ENCODE measurements at places on chromosomes 1 and 21.

DNA sequence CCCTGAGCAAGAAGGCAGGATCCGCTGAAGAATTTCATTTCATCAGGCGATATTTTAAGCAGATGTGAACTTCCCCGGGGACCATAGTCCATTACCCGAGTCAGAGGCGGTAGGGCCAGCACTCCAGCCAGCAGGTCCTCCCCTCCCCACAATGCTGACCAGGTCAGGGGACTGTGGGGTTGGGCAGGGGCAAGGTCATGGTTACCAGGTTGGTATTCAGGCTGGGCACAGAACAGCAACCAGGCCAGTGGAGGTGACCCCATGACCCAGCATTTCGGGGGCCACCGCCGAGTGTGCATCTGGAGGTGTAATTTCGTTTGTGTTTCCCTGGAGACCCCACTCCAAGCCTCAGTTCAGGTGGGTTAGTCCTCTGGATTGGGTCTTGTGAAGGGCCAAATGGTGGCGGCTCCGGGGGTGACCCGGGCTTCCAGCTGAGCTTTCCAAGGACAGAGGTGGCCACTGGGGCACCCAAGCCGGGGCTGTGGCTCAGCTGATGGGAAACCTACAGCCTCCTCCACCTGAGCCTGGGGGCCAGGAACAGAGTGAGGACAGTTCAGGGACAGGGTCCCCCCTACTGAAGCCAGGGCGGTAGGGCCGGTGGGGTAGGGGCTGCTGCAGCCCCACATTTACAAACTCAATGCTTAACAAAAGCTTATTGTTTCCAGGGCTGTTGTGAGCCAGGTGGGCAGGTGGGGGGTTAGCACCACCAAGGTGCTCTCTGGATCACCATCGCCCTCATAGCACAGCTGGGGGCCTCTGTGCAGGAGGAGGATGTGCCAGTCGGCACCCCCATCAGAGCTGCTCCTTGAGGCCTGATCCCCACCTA, 2.8 kb downstream of the PRDM16 start:
- H3K4me3 ChIP-seq: no peak overlapping the region
- H3K4me1 ChIP-seq: no peaks in the 10 kb centered on the region

DNA sequence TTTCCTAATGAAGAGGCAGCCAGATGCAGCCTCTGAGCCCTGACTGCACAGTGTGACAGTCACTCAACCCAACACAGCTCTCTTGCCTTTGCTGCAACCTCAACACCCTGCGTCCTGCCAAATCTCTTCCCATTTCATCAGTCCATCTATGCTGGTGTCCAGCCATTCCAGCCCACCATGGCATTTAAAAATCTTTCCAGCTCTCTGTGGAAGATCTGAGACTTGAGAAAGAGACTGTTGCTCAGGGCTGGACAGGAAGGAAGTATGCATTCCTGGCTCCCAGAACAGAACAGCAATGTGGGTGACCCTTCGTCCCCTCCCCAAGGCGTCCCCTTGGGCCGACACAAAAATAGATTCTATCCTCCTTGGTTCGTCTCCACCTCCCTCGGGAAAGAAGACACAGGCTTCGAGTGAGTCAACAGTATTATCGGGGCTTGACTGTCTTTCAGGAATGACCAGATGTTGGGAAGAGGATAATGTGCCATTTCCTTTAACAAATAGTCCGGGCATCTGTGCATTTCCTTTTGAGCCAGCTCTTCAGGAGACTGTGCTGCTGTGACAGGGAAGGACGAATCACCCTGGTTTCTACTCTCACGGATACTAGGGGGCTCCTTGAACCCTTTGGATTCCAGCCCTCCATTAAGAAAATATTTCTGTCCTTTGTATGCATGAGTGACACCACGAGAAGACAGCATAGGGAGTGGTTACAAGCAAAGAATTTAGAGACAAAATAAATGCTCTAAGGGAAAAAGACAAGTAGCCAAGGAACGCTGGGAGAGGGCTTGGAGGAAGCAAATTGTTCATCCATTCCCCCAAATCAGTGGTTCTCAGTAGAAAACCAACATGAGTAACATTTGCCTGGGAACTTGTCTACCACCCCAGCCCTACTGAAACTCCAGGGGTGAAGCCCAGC, 111.4 kb upstream of the CDC42BPA start:
- H3K27me3 ChIP-seq: no peaks in the 10 kb centered on the region
- no peaks in the 10 kb centered on the region for H3K4me1 ChIP-seq
- H3K27ac ChIP-seq: no peak overlapping the region
- H3K4me3 ChIP-seq: no peak overlapping the region
- no peaks in the 10 kb centered on the region for H3K36me3 ChIP-seq
- DNase-seq: no peak

GRCh38 chr1:78090472-78091133, 44.8 kb downstream of the GIPC2 start:
- H3K36me3 ChIP-seq: peaks cover 2% of the 10 kb centered on the region
- no peak overlapping the region for H3K4me3 ChIP-seq
- DNase-seq: no peak
- no peak overlapping the region for H3K27ac ChIP-seq
- H3K27me3 ChIP-seq: peaks cover 4% of the 10 kb centered on the region

DNA sequence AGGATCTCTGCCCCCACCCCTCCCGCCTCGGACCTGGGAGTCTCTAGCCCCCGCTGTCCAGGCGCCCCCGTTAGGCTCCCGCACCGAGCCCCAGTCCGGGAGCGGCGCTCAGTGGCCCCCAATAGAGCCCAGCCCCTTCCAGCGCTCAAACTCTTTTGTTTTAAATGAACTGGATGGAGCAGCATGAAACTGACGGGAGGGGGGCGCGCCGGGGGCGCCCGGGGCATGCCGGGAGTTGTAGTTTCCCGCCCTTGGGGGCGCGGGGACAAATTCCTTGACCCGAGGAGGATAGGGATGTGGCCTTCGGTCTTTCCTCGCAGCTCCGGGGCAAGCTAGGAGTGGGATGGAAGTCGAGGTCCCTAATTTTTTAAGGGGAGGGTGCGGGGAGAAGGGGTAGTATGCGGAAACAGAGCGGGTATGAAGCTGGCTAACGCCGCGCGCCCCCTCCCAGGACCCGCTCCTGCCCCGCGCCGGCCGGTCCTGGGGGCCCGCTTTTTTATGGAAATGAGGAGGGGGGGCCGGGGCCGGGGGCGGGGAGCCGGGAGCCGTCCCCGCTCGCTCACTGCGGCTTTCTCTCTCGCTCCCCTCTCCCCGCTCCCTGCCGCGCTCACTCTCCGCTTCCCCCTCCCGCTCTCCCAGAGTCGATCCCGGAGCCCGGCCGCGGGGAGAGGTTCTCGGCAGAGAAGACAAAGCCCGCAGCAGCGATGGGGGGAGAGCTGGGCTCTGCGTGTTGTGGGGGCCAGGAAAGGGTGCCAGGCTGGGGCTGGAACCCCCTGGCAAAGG, at the start of gene MEX3A:
Gene MEX3A (minus strand): TSS at position 157 of the 783 bp plus-strand sequence. CDS start 467 bp downstream, outside the sequence.
- DNase-seq: peak; percentile 63
- H3K27me3 ChIP-seq: peaks cover 69% of the 10 kb centered on the region
- H3K4me3 ChIP-seq: peak within 1 kb of the TSS; percentile 82
- H3K4me1 ChIP-seq: peaks cover 2% of the 10 kb centered on the region

GRCh38 chr1:207941665-207942064, 30.7 kb upstream of the CD34 start:
- H3K4me3 ChIP-seq: no peak overlapping the region
- no peaks in the 10 kb centered on the region for H3K36me3 ChIP-seq
- H3K4me1 ChIP-seq: no peaks in the 10 kb centered on the region
- H3K27me3 ChIP-seq: peaks cover 51% of the 10 kb centered on the region
- DNase-seq: no peak

DNA sequence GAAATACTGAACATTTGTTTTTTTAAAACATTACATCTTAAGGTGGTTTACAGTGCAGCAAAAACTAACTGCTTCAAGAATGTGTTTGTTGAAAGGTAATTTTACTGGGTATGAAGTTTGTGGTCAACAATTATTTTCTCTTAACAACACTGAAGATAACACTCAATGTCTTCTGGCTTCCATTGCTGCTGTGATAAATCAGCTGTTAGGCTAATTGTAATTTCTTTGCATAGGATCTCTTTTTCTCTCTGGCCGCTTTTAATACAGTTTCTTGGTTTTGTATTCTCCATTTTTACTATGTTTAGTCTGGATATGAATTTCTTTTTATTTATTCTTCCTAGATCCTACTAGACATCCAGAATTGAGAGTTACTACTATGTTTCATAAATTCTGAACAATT, 44.9 kb downstream of the DOCK7 start:
- no peak overlapping the region for H3K4me3 ChIP-seq
- H3K27ac ChIP-seq: no peak overlapping the region
- H3K36me3 ChIP-seq: no peaks in the 10 kb centered on the region
- H3K4me1 ChIP-seq: no peaks in the 10 kb centered on the region
- no peaks in the 10 kb centered on the region for H3K27me3 ChIP-seq

Measured in T-helper 2 cell treated with Interferon-gamma antibody and Interleukin-4, amounts not matched to agents 5 μg/mL and 100 μg/mL, for 36 hours (primary cell).